Cardiac muscle cell (in vitro differentiated cells and primary cell): ENCODE measurements at places on chromosomes 13 and 19.

GRCh38 chr13:36850790-36851438, 31.9 kb downstream of the RFXAP start:
- DNase-seq = peak; percentile 30

- no peak for DNase-seq
Measured at GRCh38 chr13:39486758-39487157, 116.2 kb downstream of the LHFPL6 start.

- DNase-seq = no peak
Measured at GRCh38 chr13:85536706-85537105, 262.5 kb downstream of the SLITRK6 start.

GRCh38 chr19:41330946-41331678, 21.1 kb downstream of the CCDC97 start:
- no peak for DNase-seq

DNA sequence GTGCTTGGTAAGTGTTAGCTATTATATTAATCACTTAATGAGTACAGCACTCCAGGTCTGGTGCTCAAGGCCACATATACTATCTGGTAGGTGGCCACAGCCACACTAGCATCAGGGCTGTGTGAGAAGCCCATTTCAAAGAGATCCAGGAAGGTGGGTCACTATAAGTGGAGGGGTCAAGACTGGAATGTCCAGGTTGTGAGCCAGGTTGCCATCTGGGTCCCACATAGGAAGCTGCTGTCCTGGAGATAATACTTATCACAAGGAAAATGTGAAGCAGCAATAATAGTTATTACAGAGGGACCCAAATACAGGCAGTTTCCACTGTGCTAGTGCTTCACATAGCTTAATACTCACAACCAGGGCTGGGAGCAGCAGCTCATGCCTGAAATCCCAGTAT, 13.1 kb downstream of the C19orf47 start:
- no peak for DNase-seq

DNA sequence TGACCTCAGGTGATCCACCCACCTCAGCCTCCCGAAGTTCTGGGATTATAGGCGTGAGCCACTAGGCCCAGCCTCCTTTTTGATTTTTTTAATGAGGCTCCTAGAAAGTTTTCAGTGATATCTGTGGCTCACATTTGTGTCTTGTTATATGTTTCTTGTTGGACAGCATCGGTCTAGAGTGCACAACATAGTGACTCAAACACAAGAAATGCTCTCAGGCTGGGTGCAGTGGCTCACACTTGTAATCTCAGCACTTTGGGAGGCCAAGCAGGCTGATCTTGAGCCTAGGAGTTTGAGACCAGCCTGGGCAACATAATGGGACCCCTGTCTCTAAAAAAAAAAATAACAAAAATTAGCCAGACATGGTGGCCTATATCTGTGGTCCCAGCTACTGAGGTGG, 8.2 kb downstream of the PHF11 start:
- DNase-seq = no peak

- DNase-seq = peak; percentile 91
Measured at GRCh38 chr19:664913-665443, 2.0 kb upstream of the RNF126 start.

DNA sequence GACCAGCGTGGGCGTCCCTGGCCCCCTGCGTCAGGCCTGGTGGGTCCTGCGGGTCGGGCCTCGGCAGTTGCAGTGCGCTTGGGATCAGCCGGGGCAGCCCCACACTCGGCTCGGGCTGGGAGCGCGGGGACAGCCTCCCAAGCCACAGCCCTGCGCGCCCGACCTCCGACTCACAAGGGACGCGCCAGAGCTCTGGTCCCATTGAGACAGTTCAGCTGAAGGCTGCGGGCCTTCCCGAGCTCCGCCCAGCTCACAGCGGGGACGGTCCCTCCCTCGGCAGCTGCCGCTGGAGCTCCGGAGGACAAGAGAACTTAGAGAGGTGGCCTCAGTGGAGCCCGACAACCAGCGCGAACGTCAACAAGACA, 45.7 kb upstream of the ZNF730 start:
- no peak for DNase-seq
